ENCODE measurements at places on chromosomes 1 and 21.

- DNase-seq = no peak
These were observed 645.7 kb upstream of the PTBP2 start for GRCh38 chr1:96075704-96076455.

GRCh38 chr1:54476530-54477109, 70.4 kb upstream of the SSBP3 start:
- no peak for DNase-seq

DNA sequence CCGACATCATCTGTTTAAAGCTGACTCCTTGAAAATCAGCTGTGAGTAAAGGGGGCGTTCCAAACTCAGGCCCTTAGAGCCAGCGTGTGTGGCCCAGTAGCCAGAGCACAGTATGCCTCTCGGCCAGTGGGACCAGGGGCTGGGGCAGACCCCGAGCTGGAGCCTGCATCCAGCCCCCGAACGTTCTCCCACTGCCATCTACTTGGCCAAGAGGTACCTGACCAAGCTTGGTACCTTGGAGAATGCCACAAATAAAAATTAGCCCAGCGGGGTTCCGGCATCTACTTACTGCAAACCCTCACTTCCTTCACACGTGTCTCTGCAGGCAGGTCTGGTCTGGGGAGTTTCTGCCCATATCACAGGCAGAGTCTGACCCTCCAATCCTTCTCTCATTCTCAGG, 56.7 kb upstream of the COL6A2 start:
- DNase-seq = no peak

DNA sequence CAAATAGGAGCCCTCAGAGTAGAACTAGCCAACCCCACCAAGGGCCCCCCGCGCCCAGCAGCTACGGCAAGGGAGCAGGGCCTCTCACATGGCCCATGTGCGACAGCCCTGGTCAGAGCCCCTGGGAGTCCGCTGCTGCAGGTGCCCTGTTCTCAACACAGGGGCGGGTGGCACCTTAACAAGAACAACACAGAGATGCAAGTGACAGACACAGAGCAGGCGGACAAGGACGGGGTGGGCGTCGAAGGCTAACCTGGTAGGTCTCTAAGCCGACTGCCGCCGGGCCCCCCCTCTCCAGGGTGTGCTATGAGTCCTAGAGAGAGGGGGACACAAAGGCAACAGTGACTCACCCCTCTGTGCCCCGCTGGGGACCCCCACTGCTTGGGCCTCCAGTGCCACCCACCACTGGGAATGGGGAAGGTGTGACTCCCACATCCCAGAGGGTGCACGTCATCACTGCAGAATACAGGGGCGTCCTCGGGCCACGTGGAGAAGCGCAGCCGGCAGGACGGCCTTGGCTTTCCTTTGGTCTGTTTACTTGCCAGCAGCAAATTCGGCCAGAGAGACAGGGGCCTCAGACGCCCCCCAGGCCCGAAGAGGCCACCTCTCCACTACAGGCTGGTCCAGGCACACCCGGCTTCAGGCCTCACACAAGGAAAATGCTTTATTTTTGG, 44.8 kb downstream of the PRDM15 start:
- DNase-seq = no peak

DNA sequence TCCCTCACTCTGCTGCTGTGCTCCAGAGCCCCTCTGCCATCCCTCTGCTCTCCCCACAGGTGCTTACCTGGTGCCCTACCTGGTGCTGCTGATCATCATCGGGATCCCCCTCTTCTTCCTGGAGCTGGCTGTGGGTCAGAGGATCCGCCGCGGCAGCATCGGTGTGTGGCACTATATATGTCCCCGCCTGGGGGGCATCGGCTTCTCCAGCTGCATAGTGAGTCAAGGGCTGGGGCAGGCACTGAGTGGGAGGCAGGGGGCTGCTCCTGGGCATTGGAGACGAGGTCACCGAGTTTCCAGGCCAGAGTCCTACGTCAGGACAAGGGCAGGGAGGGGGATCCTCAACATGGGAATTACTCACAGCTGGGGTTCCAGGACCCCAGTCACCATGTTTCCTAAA, 21.7 kb downstream of the SLC6A17 start:
- DNase-seq = no peak

GRCh38 chr1:154726443-154726842, 118.5 kb upstream of the ADAR start:
- DNase-seq = peak; percentile 47

DNA sequence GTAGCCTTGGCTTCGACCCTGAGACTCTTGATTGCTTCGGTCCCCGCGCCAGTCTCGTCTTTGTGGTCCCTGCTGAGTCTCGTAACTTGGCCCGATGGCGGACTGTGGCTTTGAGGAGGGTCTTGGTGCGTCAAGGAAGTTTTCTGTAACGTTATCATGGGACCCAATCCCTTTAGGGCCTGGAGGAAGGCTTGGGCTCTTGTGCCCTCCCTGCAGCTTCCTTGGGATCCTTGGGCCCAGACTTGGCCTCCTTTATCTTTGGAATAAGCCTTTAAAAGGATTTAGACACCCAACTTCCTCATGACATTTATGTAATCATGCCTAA, 371 bp downstream of the ZMPSTE24 start:
- DNase-seq = no peak

GRCh38 chr21:39048064-39048463, 135.2 kb downstream of the PSMG1 start:
- DNase-seq = no peak

- no peak for DNase-seq
These were observed 59.5 kb downstream of the TPR start for GRCh38 chr1:186315570-186315969.

- no peak for DNase-seq
These were observed 46.2 kb downstream of the DISP3 start for GRCh38 chr1:11525151-11525505.

- no peak for DNase-seq
These were observed 166.3 kb upstream of the NR5A2 start for GRCh38 chr1:199861020-199861795.

- no peak for DNase-seq
These were observed 2.1 kb downstream of the PTGS2 start for GRCh38 chr1:186678155-186678554.

- no peak for DNase-seq
These were observed 483.3 kb upstream of the ADAMTS5 start for GRCh38 chr21:27450216-27450615.

DNA sequence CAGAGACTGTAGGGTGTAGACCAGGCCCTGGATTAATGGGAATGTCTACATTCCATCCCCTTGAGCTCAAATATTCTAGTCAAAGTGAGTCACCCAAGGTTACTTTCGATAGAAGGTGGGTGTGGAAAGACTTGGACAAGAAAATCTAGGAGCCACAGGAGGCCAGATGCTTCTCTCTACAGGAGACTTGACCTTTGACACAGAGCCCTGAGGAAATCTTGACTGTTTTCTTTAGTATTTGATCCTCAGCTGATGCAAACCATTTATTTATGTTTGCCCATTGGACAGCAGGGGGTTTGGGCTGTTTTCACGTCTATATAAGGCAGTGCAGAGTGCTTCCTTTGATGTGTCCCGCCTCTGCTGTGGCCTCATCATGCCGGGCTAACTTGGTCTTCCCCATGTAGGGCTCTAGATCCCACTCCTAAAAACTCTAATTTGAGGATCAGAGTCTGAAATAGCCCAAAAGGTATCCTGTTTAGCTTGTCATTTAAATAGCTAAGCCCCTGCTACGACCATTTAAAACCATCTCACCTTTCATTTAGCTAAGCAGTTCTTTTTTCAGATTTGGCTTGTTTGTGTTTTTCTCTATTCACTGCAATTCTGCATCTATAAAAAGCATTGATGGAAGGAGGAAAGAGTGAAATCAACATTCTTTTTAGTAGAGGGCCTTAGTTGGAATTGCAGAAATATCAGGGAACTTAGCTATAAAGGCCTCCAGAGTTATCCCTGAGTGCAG, 15.5 kb upstream of the MAP3K7CL start:
- no peak for DNase-seq

DNA sequence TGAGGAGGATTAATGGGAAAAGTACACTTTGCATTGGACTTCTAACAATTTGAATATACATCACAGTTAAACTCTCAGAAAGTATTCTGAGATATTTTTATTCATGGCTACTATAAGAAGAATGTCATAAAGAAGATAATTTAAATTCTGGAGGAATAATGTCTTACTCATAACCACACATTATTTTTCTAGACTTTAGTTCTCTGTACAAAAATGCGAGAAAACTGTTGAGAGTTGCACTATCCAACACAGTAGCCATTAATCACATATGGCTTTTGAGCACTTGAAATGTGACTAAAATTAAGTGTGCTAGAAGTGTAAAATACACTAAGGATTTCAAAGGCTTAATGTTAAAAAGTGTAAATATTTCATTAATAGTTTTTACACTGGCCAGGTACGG, 53.8 kb downstream of the CRB1 start:
- DNase-seq = no peak

DNA sequence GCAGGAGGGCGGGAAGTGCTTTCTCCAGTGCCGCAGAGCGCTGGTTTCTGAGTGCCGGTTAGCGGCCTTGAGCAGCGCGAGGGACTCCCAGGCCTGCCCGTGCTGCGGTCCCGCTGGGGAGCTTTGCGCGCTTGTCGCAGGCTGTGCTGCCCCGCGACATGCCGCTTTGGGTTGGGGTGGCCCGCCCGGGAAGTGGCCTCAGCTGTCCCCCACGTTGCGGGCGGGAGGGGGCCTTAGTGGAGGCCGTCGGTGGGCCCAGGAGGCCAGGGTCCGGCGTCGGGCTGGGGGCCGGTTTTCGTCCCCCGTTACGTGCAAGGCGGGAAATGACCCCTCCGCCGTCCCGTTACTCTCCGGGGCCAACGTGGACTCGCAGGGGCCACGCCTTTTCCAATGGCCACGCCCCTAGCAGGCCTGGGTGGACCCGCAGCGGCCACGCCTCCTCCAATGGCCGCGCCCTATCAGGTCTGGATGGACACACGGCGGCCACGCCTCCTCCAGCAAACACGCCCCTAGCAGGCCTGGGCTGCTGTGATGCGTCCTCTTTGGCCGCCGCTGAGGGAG, 977 bp upstream of the C1orf174 start:
- peak; percentile 96 for DNase-seq

- no peak for DNase-seq
These were observed 7.5 kb upstream of the LEPR start for GRCh38 chr1:65412984-65413375.

- DNase-seq = peak; percentile 91
These were observed 24.9 kb upstream of the KCNA2 start for GRCh38 chr1:110630839-110631663.

DNA sequence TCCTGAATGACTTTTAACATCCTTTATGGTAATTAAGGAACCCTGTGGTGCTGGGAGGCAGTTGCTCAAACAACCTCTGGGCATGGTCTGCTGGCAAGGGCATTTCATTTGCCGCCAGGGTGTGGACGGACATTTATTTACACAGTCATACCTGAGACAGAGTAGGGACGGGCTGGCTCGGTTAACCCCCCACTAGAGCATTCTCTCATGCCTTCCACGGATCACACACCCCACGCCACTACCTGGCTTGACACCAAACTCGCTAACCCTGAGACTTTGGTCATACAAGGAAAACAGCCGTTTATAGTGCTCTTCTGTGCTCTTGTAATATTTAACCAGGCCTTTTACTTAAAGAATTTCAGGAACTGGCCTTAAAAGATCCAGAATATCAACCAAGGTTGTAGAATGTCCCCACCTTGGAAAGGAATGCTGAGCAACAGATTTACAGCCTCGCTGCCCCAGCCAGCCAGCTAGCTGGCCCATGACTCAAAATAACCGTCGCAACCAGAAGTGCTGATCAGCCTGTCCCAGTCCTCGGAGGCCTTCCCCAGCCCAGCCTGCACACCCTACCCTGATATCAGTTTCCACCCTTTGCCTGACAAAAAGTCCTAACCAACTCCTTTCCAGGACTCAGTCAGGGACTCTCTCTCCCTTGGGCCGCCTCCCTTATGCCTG, 6.5 kb upstream of the PDXK start:
- DNase-seq = no peak

GRCh38 chr1:58396150-58396549, 150.4 kb downstream of the OMA1 start:
- no peak for DNase-seq

DNA sequence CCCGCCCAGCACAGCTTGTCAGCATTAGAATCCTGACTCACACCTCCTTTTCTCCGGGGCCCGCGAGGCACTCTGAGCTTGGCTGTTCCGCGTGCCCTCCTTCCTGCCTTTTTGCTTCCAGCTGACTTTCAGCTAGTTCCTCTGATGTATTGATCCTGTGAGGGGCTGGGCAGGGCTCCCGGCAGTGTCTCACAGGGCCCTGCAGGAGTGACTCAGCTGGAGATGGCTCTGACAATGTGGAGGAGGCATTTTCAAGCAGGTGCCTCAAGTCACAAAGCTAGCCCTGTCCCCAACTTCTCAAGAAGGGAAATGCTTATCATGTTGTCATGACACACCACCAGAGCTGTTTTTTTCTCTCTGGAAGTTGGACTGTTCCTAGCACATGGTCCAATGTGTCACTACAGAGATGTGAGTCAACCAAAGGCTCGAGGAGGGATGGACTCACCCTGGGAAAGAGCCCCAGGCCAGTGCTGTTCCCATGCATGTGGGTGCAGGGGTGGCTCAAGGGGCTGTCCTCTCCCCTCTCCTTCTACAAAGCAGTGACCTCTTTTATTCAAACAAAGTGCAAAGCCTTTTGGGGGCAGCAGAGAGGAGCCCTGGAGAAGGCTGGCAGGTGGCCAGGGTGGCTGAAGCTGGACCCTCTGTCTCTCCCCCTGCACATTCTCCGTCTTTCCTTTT, 30.6 kb downstream of the SYT6 start:
- DNase-seq = no peak

GRCh38 chr1:111629190-111629954, 9.8 kb downstream of the RAP1A start:
- no peak for DNase-seq

- DNase-seq = no peak
These were observed 18.7 kb downstream of the LPGAT1 start for GRCh38 chr1:211811848-211812247.

- DNase-seq = no peak
These were observed 130.0 kb upstream of the TNFSF4 start for GRCh38 chr1:173337126-173337525.

GRCh38 chr21:21688889-21689288, 690.7 kb downstream of the NCAM2 start:
- no peak for DNase-seq

- DNase-seq = peak; percentile 70
These were observed 47.5 kb upstream of the CRNN start for GRCh38 chr1:152461544-152461943.

- DNase-seq = no peak
These were observed 7.2 kb upstream of the CLCA1 start for GRCh38 chr1:86461482-86461881.

GRCh38 chr1:234488054-234489006, 9.4 kb upstream of the TARBP1 start:
- DNase-seq = peak; percentile 53

DNA sequence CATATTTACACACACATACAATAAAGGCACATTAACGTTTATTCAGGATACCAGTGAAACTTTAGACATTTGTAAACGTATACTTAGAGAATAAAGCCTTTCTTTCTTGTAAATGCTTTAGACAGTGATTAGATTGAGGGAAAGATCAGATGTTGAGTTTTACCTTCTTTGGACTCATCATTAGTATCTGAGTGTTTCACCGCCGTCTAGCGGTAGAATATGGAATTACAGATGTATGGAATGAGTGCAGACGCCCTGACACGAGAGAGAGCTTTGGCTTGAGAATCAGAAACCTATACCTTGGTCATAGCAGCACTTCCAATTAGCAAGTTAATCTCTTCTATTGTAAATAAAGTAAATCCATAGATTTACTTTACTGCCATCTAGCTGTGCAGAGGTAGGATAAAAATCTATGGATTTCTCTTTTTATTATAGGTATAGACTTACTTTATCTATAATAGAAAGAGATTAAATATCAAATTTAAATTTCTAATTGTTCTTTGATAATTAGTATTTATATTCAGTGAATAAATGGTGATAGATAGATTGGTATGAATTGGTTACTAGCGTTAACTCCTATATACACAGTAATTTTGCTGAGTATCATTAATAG, 12.6 kb downstream of the FLG2 start:
- peak; percentile 50 for DNase-seq

All from stimulated activated CD8-positive, alpha-beta memory T cell treated with anti-CD3 and anti-CD28 coated beads, Interleukin-4, amount 100 ng/mL, for 48 hours (primary cell).